ENCODE measurements at places on chromosomes 7 and 10. TPM values are rescaled to one million over a fixed set of nuclear protein-coding genes. Genes with fewer than 3 reads are reported as not detected.

The MEOX2 gene
- 3.8 TPM for total RNA-seq

DNA sequence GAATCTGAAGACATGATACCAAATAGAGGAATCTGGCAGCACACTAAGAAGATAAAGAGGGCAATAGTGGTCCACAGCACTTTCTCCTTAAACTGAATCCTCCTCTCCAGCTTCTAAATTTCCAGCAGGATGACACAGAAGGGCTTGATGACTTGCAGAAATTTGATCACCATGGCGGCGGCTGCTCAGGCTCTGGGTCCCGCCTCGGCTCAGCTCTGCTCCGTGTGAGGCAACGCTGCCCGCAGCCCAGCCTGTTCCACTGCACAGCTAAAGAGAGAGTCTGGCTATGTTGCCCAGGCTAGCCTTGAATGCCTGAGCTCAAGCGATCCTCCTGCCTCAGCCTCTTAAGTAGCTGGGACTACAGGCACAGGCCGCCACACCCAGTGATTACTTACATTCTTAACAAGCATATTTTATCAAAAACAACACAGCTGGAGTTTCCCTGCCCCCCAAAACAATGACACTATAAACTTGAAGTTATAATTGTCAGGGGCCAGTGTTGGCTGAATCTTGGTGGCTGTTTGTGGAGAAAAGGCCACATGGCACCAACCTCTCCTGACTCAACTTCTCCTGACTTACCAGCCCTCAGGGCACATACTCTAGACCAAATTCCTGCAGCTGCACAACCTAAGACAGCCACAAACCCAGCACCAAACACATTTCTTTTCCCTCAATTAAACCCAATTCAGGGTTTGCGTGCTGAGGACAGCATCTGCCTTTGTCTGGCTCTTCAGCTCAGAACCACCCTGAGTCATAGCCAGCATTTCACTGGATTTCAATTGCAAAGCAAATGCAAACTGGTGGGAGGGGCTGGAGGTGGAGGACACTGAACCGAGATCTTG, 11.6 kb upstream of the TNPO3 start:
- DNase-seq, result peak; percentile 90

- DNase-seq, result no peak
Measured at GRCh38 chr7:34087892-34088891, 182.9 kb downstream of the BMPER start.

The FKBP6 gene
- total RNA-seq, result not detected
